ENCODE measurements at places on chromosomes 7 and 10.
A peak's percentile ranks its signal among the peaks of the same experiment; 100 is the strongest.

DNA sequence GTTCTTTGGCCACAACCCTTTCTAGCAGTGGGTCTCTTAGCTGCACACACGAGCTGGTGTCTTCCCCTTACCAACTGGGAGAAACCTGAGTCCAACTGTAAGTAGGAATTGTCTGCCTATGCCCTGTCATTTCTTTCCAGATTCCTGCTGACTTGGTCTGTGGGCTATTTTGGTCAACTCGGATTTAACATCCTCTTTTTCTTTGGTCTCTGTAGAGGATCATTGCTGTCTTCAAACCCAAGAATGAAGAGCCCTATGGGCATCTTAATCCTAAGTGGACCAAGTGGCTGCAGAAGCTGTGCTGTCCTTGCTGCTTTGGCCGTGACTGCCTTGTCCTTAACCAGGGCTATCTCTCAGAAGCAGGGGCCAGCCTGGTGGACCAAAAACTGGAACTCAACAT is 10.3 kb downstream of the PI4K2A start:
- DNase-seq: no peak

GRCh38 chr10:132703419-132704007 is 82.4 kb downstream of the NKX6-2 start:
- no peak for DNase-seq

DNA sequence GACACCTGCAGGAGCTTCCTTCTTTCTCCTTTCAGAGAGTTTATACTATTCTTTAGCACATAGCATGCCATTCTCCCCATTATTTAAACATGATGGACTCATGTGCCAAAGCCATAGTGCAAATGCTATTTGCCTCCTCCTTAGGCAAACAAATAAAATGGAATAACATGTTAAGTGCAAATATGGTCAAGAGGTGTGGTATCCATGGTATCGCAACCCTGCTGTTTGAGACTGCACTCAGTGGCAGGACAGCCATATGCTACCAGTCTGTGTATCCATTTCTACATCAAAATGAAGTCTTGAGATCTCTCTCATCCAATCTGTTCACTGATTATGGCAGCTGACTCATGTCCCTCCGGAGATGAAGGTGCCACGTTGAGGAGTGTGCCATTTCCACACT is 22.8 kb downstream of the HEPACAM2 start:
- DNase-seq: no peak

GRCh38 chr7:1087952-1088920 is at the start of gene GPER1:
Gene GPER1, plus strand, starts transcription at chr7:1088113. Its CDS starts 3,616 bp downstream, at chr7:1091729.
- peak; percentile 69 for DNase-seq

DNA sequence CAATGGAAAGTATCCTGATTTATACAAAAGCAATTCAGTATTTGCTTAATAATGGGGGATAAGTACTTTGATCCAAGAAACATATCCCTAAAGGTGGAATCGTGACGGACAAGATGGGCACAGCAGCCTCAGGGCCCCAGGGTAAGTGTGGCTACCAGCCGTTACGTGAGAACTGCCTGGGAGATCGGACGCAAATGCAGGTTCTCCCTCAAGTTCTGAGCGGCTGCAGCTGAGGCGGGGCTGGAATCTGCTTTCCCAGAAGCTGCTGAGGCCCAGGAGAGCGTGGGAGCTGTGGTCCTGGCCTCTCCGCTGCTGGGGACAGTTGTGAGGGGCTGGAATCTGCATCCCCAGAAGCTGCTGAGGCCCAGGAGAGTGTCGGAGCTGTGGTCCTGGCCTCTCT is 13.5 kb downstream of the FOXL3 start:
- DNase-seq: no peak

GRCh38 chr10:3500408-3500856 is 284.6 kb downstream of the KLF6 start:
- peak; percentile 68 for DNase-seq

GRCh38 chr7:100720671-100721504 is 620 bp downstream of the EPO start:
- DNase-seq: no peak

DNA sequence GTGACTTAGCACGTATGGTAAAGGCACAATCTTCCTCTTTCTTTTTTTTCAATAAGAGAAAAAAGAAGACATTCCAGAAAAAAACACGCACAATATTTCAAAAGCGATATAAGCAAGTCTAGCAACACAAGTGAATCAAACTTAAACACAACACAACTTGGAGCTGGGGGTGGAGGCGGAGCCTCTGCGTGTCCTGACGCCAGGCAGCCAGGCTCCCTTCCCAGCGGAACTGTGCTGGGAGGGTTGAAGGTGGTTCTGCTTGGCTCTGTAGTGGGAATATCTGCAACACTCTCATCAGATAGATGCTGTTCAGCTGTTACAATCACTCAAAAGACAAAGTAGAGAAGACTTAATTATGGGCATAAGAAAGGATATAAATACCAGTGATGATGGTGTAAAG is 211.4 kb downstream of the WDR37 start:
- peak; percentile 38 for DNase-seq

DNA sequence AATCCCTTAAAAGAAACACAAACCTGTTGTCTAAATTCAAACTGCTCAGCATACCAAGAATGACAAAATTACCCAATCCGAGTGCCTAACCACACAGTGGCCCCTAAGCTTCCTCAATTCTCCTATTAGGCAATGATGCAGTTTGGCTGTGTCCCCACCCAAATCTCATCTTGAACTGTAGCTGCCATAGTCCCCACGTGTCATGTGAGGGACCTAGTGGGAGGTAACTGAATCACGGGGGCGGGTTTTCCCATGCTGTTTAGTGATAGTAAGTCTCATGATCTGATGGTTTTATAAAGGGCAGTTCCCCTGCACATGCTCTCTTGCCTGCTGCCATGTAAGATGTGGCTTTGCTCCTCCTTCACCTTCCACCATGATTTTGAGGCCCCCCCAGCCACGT is 21.9 kb downstream of the PSAP start:
- DNase-seq: no peak
